ENCODE measurements at places on chromosomes 1 and 21. TPM values are rescaled to one million over a fixed set of nuclear protein-coding genes. Genes with fewer than 3 reads are reported as not detected.
A peak's percentile ranks its signal among the peaks of the same experiment; 100 is the strongest.

GRCh38 chr1:89697383-89697782, 64.5 kb downstream of the LRRC8C start:
- no peak overlapping the region for H3K4me3 ChIP-seq
- no peak overlapping the region for H3K27ac ChIP-seq
- no peak for DNase-seq

- no peaks in the 10 kb centered on the region for H3K36me3 ChIP-seq
- no peak overlapping the region for H3K4me3 ChIP-seq
- peaks cover 20% of the 10 kb centered on the region for H3K27me3 ChIP-seq
- no peak for DNase-seq
Measured at GRCh38 chr1:93000751-93001175, 39.5 kb upstream of the DIPK1A start.

- DNase-seq, result no peak
- no peak overlapping the region for H3K27ac ChIP-seq
- H3K4me3 ChIP-seq, result no peak overlapping the region
- no peaks in the 10 kb centered on the region for H3K27me3 ChIP-seq
- no peaks in the 10 kb centered on the region for H3K36me3 ChIP-seq
Measured at GRCh38 chr1:43864111-43865045, 69.2 kb upstream of the ARTN start.

- H3K27ac ChIP-seq, result no peak overlapping the region
- DNase-seq, result no peak
- peaks cover under 1% of the 10 kb centered on the region for H3K27me3 ChIP-seq
Measured at GRCh38 chr1:62077821-62078220, 116.8 kb upstream of the L1TD1 start.

- DNase-seq, result no peak
- H3K27ac ChIP-seq, result no peak overlapping the region
- H3K36me3 ChIP-seq, result no peaks in the 10 kb centered on the region
- H3K4me3 ChIP-seq, result no peak overlapping the region
- H3K4me1 ChIP-seq, result no peaks in the 10 kb centered on the region
Measured at GRCh38 chr1:203528063-203528462, 34.1 kb downstream of the OPTC start.

GRCh38 chr1:26991310-26992116, 2.0 kb upstream of the TRNP1 start:
- H3K4me1 ChIP-seq, result peaks cover 40% of the 10 kb centered on the region
- no peak overlapping the region for H3K4me3 ChIP-seq
- peak overlapping the region; percentile 83 for H3K27ac ChIP-seq
- DNase-seq, result no peak
- H3K27me3 ChIP-seq, result no peaks in the 10 kb centered on the region

DNA sequence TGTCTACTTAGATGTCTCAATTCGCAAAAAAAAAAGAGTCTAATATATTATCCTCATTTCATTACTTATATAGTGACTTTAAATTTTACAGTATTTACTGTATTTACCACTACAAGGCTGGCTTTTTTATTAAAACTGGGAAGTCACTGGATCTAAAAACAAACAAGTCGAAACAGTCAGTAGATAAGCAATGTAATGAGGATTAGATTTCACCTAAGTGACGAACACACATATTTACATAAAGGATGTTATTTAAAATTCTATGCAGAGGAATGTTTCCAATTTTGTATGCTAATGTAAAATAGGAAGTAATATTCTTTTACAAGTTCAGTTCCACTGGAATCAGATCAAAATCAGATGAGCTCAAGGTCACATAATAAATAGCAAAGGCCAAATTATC, 28.3 kb downstream of the TTC13 start:
- no peaks in the 10 kb centered on the region for H3K4me1 ChIP-seq
- DNase-seq, result no peak
- no peak overlapping the region for H3K27ac ChIP-seq
- H3K36me3 ChIP-seq, result no peaks in the 10 kb centered on the region

DNA sequence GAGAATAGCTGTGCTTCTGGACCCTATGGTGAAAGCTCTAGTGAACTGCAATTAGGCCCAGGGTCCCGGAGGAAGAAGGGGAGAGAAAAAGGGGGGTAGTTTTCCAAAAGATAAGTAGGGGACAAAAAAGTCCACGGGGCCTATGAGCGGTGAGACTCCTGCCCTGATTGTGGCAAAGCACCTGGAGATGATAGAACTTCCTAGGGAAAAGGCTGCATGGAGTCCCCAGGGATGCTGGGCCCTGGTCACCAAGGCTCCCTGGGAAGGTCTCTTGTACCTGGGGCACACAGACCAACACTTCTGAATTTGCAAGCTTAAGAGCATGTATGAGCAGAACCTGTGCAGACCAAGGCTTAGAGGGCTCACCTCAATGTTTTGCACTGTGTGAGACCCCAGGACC, 5.4 kb upstream of the SHISA4 start:
- peaks cover 6% of the 10 kb centered on the region for H3K4me1 ChIP-seq
- DNase-seq, result no peak
- H3K27me3 ChIP-seq, result no peaks in the 10 kb centered on the region
- H3K4me3 ChIP-seq, result no peak overlapping the region
- no peak overlapping the region for H3K27ac ChIP-seq

DNA sequence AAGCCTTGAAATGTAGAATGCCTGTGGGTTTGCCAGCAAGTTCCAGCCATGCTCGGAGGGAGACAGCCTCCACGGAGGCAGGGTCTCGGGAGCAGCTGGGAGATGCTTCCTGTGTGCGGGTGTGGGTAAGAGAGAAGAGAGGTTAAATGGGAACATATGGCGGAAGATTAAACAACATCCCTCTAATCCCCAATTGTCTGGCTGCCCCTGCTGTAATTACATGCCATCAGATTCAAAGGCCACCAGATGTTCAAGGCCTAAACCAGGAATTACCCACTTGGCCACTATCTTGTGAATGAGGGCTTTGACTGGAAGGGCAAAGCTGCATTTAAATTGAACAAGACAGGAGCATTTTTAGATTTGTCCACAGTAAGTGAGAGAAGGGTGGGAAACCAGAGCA, 81.4 kb upstream of the BACE2 start:
- H3K27me3 ChIP-seq, result no peaks in the 10 kb centered on the region
- no peak overlapping the region for H3K27ac ChIP-seq
- H3K4me3 ChIP-seq, result no peak overlapping the region
- H3K36me3 ChIP-seq, result no peaks in the 10 kb centered on the region

GRCh38 chr1:173048621-173049321, 2.0 kb downstream of the TNFSF18 start:
- H3K27me3 ChIP-seq, result no peaks in the 10 kb centered on the region
- peak overlapping the region; percentile 54 for H3K27ac ChIP-seq

DNA sequence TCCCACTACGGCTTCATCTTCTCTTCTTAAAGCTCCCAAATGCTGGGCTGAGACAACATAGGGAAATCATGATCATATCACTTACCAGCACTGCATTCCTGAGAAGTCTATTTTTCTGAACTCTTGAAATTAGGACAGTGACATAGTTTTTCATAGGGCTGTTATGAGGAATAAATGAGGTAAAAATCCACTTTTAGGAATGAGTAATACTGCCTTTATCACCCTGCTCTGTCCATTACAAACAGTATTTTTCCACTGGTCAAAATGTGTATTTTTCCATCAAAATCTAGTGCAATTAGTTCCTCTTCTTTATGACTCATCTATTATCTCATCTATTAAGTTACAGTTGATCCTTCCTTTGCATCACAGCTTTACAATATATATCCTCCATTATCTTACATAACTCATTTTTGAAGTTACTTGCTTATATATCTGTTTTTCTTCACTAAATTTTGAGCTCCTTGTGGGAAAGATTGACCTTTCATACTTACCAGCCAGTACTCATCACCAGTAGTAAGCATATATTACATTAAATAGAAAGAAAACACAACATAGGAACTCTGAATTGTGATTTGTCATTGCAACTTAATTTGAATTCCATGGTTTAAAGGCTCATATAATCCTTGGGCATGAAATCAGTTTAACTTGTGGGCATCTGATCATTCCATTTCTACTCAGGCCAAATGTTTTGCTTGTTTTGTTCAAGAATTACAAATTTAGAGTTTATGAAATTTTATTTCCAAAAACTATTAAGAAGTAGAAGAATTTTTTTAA, 37.1 kb downstream of the PRRX1 start:
- DNase-seq, result peak; percentile 67
- no peaks in the 10 kb centered on the region for H3K27me3 ChIP-seq
- no peak overlapping the region for H3K27ac ChIP-seq

- no peak for DNase-seq
- H3K27ac ChIP-seq, result no peak overlapping the region
- no peaks in the 10 kb centered on the region for H3K4me1 ChIP-seq
- H3K4me3 ChIP-seq, result no peak overlapping the region
Measured at GRCh38 chr1:104235141-104235540, 485.4 kb downstream of the AMY1C start.

GRCh38 chr1:110035236-110035752, 870 bp downstream of the STRIP1 start:
- H3K4me3 ChIP-seq, result peak overlapping the region; percentile 90
- H3K27ac ChIP-seq, result peak overlapping the region; percentile 61
- H3K4me1 ChIP-seq, result peaks cover 9% of the 10 kb centered on the region
- peaks cover 21% of the 10 kb centered on the region for H3K36me3 ChIP-seq
- no peaks in the 10 kb centered on the region for H3K27me3 ChIP-seq

DNA sequence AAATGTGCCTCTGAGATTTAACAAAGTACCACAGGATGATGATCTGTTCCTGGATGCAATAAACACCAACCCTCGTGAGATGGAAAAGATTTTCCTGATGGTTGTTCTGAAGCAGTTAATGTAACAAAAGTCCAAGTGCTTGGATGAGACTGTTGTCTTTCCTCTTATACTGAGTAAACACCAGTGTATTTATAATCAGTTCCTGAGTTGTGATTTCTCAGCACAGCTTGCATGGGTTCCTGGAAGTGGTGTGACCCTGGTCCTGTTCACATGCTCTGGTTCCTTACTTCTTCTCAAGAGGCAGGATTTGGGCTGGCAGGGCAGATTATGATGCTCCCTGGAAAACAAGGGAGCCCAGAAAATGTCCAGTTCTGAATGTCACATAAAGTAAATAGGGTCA, 208.2 kb upstream of the USP24 start:
- peaks cover 19% of the 10 kb centered on the region for H3K4me1 ChIP-seq
- H3K27ac ChIP-seq, result no peak overlapping the region
- H3K36me3 ChIP-seq, result no peaks in the 10 kb centered on the region
- no peak overlapping the region for H3K4me3 ChIP-seq
- no peaks in the 10 kb centered on the region for H3K27me3 ChIP-seq

GRCh38 chr1:101483982-101484688, 247.3 kb downstream of the S1PR1 start:
- no peak overlapping the region for H3K4me3 ChIP-seq
- peaks cover 1% of the 10 kb centered on the region for H3K27me3 ChIP-seq
- no peaks in the 10 kb centered on the region for H3K4me1 ChIP-seq

DNA sequence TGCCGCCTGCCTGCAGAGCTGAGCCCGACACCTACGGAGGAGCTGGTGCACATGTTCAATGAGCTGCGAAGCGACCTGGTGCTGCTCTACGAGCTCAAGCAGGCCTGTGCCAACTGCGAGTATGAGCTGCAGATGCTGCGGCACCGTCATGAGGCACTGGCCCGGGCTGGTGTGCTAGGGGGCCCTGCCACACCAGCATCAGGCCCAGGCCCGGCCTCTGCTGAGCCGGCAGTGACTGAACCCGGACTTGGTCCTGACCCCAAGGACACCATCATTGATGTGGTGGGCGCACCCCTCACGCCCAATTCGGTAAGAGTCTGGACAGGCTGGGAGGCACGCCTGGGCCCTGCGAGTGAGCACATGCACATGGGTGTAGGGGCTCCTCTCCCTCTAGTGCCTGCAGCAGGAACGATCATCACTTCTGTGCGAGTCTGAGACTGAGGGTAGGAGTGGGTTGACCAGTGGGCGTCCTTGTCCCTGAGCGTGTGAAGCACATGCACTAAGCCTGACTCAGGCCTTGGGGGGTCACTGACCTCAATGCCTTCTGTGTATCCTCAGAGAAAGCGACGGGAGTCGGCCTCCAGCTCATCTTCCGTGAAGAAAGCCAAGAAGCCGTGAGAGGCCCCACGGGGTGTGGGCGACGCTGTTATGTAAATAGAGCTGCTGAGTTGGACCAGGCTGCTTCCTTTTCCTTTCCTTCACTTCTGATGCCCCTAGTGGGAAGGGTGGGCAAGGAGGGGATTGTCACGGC, 6.9 kb downstream of the DMAP1 start:
- H3K27me3 ChIP-seq, result no peaks in the 10 kb centered on the region
- H3K4me1 ChIP-seq, result no peaks in the 10 kb centered on the region
- peaks cover 4% of the 10 kb centered on the region for H3K36me3 ChIP-seq
- no peak for DNase-seq
- H3K27ac ChIP-seq, result no peak overlapping the region

Gene RNU1-1
- 2,019 TPM for total RNA-seq

Gene CFHR5
- total RNA-seq, result not detected

Gene GUCA2A
- total RNA-seq, result not detected

Gene CFHR1
- not detected for total RNA-seq

Gene LAMC2
- 4.0 TPM for total RNA-seq

Gene PRKCZ
- total RNA-seq, result 0.44 TPM

Gene ZNF695
- total RNA-seq, result 4.8 TPM

Measured in endothelial cell of umbilical vein (primary cell).